Stimulated activated effector memory CD8-positive, alpha-beta T cell treated with anti-CD3 and anti-CD28 coated beads, Interleukin-12 subunit alpha, Interleukin-12 subunit beta, amount 100 ng/mL, for 72 hours (primary cell): ENCODE measurements at places on chromosomes 11 and 22.
A peak's percentile ranks its signal among the peaks of the same experiment; 100 is the strongest.

- DNase-seq = no peak
Measured at GRCh38 chr22:20024225-20024624, 3.3 kb downstream of the TANGO2 start.

DNA sequence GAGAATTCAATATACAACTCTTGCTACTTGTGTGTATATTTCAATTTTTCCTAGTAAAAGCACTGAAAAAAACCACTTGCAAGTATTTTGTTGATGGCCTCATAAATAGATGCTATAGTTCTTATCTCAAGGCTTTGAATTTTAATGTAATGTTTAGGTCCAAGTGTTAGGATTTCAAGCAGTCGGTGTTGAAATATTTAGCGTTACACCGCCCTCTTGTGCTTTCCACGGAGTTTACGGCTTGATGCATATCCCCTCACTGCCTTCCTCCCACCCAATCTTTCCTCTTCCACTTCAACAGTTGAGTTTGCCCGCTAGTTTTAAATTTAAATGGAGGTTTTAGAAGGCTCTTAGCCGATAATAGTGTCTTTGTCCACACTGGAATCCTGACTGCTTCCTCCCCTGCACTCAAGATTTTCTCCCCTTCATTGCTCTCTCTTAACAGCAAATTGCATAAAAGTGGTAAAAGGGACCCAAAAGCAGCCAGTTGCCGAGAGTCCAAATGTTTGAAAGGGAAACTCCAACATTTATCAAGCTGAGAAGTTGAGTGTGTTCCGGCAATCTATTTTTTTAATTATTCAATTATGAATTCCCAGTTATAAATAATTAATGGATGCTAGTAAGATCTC, 25.9 kb upstream of the HTATIP2 start:
- no peak for DNase-seq

DNA sequence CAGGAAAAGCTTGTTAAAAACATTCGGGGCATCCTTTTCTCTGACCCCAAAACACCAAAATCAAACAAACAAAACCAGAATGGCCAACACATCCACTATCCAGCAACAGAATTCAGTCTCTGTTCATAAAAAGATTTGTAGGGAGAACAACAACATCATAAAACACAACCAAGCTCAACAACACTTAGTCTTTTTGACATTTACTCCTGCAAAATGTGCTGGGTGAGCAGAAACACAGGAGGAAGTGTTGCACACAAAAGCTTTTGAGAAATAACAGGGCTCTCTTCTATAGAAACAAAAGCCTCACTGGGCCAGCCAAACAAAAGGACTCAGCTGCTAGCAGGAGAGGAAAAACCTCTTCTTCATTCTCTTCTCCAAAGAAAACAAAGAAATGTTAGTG, 736.0 kb upstream of the CCDC90B start:
- DNase-seq = no peak

DNA sequence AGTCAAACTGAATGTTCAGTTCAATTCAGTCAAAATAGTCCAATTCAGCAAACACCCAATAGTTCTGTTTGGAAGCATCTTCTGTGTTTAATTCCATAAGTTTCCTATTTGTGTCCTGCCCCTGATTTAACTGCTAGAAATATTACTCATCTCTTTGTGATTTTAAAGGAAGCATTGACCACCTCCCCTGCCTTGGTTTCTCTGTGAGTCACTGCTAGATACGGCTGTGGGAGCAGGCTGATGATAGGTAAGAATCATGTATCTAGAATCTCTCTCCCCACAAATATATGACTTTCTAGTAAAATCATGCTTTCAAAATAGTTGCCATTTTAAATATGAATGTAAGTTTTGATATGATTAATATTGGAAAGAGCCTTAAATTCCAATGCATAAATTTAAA, 888.5 kb downstream of the NTM start:
- no peak for DNase-seq

DNA sequence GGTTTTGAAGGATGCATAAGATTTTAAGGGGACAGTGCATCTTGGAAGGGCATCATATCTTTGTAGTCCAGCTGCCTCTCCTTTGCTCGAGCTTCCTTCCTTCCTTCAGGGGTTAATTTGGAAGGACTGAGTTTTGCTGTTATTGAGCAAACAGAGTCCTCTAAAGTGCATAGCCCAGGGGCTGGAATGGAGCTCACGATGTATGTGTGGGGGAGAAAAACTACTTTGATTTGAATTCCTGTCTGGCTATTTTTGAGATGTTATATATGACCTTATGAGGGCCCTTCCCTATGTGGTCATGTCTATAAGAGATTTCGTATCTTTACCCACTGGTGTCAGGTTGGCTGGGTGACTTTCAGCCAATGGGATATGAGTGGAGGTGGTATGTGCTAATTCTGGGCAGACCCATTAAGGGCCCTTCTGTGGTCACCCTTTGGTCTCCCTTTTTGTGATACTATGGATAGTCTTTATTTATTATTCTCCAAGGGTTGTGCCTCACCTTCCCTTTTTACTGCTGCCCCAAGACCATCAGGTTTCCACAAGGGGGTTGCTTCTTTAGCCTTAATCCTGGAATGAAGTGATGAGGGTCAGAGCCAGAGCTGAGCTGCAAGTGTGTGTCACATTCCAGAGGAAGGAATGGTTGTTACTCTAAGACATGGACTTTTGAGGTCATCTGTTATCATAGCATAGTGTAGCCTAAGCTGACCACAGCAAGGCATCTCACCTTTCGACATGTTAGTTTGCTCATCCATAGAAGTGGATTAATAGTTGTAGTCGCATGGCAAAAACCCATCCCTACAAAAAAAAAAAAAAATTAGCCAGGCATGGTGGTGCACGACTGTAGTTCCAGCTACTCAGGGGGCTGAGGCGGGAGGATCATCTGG, 54.6 kb downstream of the LRRC74B start:
- DNase-seq = no peak

DNA sequence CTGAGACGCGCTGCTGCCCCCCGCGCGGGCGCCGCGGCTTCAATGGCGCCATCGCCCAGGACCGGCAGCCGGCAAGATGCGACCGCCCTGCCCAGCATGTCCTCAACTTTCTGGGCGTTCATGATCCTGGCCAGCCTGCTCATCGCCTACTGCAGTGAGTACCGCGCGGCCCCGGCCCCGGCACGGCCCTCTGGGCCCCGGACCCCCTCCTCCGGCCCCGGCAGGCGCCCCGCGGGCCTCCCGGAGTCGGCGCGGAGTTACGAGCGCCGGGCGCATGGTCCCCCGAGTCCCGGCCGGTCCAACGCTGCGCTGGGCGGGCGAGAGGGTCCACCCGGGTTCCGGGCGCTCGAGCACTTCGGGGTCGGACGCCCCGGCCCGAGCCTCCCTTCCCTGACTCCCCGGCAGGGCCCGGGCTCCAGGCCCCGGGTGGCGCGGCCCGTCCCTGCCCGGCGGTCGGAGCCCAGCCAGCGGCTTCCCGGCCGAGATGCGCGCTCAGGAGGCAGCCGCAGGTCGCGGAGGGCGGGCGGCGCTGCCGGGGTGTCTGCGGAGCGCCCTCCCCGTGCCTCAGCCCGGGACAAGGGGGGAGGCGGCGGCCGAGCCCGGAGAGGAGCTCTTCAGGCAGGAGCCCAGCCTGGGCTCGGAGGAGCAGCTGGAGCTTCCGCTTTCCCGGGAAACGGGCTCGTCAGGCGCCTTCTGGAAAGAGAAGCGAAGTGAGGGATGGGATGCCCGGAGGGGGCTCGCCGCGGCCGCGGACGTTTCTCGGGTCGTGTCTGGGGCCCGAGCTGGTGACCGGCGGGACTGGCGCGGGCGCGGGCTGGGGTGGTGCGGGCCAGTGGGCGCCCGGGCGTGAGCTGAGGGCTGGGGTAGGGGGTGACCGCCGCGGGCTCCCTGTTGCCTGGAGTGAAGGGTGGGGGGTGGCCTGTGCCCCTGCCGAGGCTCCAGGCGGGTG, 1337.8 kb downstream of the BRD1 start:
- DNase-seq = no peak

GRCh38 chr11:63406458-63406857, 36.9 kb downstream of the SLC22A9 start:
- DNase-seq = no peak

- no peak for DNase-seq
Measured at GRCh38 chr11:126115816-126116331, 53.2 kb upstream of the CDON start.

DNA sequence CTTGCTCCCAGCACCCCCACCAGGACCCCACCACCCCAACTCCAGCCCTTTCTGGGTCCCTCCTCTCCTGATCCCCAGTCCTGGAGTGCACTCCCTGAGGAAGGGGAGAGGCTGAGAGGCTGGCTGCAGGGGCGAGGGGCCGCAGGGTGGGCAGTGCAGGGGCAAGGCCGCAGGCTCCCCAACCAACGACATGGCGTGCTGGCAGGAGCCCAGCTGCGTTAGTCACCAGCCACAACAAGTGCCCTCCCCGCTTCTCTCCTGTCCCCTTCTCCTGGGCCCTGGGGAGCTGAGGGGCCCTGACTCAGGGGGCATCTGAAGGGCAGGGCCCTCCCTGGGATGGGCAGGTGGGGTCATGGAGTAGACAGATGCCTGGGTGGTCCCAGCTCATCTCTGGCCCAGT, 2.3 kb downstream of the CABP7 start:
- no peak for DNase-seq

DNA sequence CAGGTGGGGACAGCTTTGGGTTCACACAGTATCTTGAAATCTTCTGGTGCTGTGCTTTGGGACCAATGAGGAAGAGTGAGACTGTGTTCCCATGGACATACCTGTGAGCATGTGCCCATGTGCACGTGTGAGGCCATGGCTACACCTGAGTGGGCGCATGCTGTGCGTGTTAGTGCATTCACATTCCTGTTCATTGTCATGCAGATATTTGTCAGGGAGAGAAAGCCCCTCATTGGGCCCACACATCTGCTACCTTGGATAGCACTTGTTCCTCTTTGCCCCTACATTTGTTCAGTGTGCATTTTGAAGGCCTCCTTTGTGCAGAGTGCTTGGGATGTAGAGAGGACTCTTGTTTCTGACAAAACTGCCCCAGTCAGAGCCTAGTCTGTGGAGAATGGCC, 154.3 kb upstream of the E2F8 start:
- DNase-seq = no peak

DNA sequence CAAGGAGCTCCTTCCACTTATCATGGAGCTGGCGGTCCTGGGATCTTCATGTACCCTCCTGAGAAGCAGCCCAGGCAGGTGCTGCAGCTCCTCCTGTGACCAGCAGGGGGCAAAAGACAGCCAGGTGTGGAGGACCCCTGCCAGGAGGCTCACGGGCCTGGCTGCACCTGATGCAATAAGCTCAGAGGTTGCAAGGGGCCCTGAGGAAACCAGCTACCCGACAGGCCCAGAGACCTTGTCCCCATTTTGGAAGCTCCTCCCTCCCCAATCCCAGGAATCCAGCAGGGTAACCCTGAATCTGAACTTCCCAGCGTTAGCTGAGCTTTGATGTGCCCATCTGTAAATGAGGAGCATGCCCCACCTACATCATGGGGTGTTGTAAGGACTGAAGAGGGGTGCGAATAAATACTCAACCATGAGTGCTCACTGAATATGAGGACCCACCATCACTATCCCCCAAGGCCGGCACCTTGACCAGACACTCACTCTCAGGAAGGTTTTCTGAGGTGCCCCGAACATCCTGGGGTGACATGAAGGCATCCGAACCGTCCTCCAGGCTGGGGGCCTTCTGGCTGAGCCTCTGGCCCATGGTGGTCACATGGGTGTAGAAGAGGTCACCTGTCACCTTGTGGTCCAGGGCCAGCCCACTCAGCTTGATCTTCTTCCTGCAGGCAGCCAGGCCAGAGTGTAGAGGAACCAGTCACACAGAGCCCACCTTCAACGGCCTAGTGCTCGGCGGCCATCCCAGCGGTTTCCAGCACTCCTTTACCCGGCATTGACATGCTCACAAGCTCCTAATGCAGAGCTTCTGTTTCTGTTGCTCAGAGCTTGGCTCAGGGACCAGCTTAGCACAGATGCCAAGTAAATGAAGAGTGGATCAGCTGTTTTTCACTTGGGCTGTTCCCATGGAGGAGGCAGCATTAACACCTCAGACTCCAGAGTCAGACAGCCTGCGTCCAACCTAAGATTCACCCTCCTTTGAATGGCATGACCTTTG, 21.7 kb downstream of the SLC43A1 start:
- peak; percentile 62 for DNase-seq

- DNase-seq = no peak
Measured at GRCh38 chr11:108009497-108010370, 1.0 kb downstream of the CUL5 start.

DNA sequence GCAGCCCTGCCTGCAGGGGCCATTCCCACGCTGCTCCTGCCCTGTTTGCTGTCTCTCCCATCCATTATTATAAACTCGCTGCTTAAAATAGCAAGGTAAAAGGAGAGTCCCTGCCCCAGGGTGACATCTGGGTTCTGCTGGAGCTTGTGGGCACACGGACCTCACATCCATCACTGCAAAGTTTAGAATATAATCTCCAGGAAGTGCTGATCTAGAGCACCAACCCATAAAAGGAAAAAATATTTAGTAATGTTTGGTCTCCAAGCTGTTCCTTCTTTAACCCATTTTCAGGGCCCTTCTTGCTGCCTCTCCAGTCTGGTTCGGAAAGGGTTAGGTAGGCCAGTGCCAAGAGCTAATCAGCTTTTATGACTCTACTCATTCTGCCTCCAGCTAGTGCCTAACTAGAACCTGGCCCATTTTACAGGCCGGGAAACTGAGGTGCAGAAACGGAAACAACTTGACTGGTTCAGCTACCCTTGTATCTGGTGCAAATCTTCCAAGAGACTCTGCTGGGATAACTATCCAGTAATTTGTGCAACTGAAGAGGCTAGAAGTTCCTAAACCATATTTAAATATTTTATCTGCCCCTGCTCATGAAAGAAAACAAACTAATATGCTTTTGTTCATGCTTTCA, 37.5 kb downstream of the IRAG1 start:
- no peak for DNase-seq

DNA sequence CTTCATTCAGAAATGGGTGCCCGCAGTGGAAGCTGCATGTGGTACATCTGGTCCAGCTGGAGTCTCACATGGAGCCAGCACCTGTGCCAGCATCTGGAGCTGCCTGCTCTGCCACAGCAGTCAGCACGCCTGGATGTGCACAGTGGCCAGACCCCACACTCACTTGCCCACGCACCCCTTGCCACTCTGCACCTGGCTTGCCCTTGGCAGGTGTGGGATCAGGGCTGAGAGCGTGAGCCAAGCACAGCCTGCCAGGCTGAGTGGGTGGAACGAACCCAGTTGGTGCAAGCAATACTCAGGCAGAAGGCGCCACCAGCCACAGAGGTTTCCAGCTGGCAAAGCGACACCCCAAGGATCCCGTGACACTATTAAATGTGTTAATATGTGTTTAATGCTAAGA, 95.5 kb upstream of the AMOTL1 start:
- DNase-seq = no peak

DNA sequence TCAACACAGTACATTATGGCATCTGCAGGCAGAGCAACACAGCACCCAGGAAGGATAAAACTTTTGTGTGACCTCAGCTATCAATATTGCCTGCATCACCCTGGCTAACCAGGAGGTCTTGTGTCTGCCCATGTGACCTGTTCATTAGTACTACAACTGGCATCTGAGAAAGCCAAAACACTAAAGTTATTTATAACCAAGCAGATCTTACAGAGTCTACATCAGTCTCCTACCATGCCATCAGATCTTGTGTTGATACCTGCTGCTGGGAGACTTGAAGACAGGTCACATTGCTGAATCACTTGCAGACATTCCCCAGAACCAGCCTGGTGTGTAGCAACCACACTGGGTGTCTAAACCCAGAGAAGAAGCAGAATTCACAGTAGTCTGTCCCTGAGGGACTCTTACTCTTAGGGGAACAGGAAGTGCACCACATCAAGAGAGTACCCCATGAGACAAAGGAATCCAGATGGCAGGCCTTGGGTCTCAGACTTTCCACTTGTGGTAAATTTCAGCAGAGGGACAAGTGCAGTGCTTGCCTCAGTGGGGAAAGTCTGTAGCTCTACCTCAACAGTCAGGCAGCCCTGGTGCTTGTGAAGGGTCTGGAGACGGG, 7.0 kb downstream of the OR9G1 start:
- DNase-seq = no peak
